Kasumi-1 (cell line): ENCODE measurements at places on chromosomes 5 and 9.
A peak's percentile ranks its signal among the peaks of the same experiment; 100 is the strongest.

DNA sequence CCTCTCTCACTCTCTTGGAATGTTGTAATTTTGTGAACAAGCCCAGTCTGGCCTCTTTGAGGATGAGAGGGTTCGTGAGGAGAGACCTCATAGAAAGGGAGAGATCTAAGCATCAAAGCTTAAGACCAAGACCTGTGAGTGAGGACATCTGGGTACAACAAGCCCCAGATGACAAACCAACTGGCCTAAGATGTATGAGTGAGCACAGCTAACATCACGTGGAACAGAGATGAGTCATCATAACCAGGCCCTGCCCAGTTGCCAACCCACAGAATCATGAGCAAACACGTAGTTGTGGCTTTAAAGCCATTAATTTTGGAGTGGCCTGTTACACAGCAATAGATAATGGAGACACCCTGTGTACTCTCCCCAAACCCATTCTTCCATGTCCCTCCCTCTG is 439.1 kb upstream of the KIF2A start:
- DNase-seq: no peak

GRCh38 chr5:9441610-9442009 is 104.3 kb downstream of the SEMA5A start:
- DNase-seq: no peak

DNA sequence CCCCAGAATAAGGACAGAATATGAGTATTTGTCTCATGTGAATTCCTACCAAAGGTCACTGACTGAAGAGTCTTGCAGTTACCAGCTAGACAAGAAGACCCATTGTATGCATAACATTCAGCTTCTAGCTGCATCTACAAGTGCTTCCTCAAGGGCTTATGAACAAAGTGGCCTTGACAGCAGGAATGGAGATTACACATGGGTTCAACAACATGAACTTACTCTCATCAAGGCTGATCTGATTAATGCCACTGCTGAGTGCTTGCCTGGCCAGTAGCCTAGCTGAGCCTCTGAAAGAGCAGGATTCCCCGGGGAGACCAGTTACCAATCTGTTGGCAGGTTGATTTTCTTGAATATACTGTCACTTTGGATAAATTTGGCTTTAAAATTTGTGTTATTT is 76.7 kb upstream of the CHD1 start:
- no peak for DNase-seq

- DNase-seq: no peak
These were observed 5.1 kb downstream of the AIF1L start for GRCh38 chr9:131101207-131101964.

DNA sequence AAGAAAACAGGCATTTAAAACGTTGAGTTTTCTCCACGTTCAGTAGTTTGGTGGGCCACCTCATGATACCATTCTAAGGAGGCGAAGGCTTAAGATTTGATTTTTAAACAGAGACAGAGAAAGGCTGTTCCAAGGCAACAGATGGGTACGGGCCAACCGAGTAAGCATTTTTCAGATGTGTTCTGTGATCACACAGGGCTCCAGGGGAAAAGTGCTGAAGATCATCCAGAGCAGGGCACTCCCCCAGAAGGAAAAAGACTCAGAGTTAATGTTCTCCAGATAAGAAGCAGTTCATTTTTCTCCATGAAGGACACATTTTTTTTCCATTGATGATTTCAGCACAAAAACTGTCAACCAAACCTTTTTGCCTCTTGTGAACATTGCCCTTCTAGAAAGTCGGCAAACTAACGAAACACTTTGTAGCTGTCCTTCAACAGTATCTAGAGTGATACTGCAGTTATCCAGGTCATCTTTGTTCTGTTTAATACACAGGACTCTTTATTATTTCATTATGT is 138.7 kb downstream of the ALDH1A1 start:
- no peak for DNase-seq

GRCh38 chr5:142819292-142819691 is 49.1 kb downstream of the ARHGAP26 start:
- DNase-seq: no peak

DNA sequence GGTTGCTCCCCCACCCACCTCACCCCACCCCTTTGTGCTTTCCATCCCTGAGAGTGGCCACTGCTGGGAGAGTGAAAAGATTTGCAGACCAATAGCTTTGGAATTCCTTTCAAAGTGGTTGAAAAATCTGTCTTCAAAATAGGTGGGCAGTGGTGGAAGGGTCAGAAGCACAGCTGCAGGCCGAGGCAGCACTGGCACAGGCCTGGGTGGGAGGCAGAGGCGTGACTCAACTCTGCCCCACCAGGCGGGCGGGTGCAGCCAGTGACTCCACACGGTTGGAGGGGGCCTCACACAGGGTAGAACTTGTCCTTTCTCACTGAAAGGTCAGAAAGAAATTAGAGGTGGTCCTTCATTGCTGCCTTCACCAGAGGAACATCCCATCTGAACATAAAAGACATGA is 214.9 kb upstream of the TBCA start:
- DNase-seq: no peak

- peak; percentile 8 for DNase-seq
These were observed 9.9 kb upstream of the ALDOB start for GRCh38 chr9:101445353-101446029.

DNA sequence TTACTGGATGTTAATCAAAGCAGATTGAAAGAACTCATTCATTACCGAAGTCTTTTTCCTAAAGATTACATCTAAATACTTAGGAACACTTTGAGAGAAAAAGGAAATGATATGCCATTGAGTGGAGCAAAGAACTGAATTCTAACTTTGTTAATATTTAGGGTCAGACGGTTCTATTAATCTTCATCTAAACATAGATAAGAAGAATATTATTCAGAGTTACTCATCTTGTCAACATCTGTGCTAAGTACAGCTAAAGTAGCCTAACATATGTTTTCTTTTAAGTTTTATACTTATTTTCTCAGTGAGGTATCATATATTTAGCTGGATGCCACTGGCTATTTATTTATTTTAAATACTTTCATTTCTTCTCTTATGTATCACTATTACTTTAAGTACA is 1763.7 kb downstream of the EFNA5 start:
- DNase-seq: no peak

- peak; percentile 12 for DNase-seq
These were observed 412.1 kb downstream of the CYLC2 start for GRCh38 chr9:103407260-103407659.

- no peak for DNase-seq
These were observed 407.1 kb upstream of the DMAC1 start for GRCh38 chr9:8206720-8207119.

DNA sequence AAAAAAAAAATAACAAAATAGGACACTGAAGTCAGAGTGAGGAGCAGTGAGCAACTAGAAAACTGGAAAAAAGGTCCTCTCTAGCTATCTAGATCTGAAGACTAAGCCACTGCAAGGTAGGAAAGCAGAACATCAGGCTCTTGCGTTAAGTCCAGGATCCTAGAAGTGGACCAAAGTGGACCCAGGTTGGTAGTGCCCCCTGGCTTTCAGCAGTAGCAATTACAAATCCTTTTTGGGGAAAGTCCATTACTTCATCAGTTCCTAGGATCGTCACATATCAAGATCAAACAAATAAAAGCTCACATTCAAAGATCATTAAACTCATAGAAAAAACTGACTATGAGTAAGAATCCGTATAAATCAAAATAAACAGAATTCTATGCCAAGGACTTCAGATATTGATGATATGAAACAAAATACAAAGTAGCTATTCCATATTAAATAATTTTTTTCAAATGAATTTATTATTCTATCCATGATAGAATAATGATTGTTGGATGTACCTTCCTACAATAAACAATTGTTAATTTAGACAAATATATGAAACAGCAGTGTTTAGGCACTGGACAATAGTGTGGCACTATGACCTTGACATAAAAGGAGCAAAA is 6.5 kb upstream of the RICTOR start:
- peak; percentile 55 for DNase-seq
